ENCODE measurements at places on chromosomes 16 and 17. TPM values are rescaled to one million over a fixed set of nuclear protein-coding genes. Genes with fewer than 3 reads are reported as not detected.

DNA sequence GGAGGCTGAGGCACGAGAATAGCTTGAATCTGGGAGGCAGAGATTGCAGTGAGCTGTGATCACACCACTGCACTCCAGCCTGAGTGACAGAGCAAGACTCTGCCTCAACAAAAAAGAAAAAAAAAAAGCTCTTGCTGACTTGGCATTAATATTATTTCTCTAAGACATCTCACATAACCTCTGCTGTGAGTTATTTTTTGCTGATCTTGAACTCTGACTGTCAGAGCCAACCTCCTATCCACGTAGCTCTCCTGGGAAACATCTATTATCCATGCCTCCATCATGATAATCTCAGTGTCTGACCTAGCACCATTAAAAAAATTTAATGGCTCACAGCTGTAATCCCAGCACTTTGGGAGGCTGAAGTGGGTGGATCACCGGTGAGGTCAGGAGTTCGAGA lies 12.7 kb upstream of the ULK2 start:
- no peak for DNase-seq

DNA sequence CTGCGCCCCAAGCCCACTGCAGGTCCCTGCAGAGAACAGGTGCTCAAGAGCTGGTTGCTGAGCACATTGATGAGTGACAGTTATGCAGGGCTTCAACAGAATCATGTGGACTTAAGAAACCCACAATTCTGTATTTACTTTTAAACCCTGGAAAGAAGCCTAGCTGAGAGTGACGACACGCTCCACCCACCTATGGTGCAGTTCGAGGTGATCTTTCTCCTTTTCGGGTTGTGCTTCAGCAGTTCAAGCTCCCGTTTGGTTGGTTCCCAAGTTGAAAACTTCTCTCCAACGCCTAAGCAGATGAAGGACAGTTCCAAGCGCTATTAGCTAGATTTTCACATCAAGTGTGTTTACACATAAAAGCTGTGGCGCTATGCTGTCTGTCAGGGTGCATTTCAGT lies 23.9 kb downstream of the USP22 start:
- no peak for DNase-seq

GRCh38 chr16:7257016-7257415 lies 75.6 kb upstream of the RBFOX1 start:
- no peak for DNase-seq

DNA sequence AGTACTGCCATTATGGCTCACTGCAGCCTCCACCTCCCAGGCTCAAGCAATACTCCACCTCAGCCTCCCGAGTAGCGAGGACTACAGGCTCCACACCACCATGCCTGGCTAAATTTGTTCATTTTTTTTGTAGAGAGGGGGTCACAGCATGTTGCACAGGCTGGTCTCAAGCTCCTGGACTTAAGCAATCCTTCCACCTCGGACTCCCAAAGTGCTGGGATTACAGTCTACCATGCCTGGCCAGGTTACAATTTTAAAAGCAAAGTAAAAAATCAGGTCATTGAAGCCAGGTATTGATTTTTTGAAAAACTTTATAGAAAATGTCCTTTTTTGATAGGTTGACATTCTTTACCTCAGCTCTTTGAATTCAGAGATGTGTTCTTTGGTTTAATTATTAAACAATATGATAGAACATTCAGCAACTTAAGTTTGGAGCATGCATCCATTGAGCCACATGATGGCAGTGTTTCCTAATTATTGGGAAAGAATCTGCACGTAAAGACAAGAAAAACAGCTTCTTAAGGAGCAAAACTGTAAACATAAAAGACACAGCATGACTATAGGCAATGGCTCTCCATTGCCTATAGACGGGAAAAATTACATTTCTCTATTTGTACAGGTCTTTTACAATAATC lies 1.7 kb upstream of the SLC16A11 start:
- no peak for DNase-seq

- no peak for DNase-seq
Measured at GRCh38 chr16:31429314-31429713, 1.2 kb upstream of the COX6A2 start.

- DNase-seq = no peak
Measured at GRCh38 chr17:82018152-82018988, 4.3 kb downstream of the CENPX start.

DNA sequence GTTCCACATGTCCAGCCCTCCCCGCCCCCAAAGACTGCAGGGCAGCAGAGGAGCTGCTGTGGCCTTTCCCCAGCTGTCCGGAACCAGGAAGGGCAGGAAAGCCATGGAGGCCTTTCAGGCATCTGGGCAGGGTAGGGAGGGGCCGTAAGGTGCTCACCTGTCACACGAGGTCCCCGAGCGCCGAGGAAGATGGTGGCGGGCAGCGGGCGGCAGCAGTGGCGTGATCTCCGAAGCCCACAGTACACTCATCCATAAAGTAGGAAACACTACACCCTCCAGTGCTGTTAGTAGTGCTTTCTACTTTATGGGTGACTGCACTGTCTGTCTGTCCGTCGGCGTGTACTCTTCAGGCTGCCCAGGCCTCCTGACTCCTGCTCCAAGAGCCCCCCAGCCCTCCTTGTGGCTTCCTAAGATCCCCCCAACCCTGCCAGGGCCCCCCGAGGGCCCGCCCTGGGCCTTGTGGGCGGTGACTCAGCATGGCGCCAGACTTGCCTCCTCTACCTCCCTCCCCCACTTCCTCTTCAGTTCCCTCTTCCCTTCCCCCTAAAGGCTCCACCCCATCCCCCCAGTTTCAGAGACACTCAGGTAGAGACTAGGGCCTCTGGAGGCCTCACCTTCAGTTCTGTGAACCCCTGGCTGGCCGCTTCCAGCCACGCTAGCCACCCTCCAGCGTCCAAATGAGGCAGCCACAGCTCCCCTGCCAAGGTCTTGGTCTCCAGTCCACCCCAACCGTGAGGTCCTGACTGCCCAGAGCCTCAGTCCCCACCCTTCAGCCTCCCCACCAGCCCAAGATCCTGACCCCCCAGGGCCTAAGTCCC lies 2.6 kb upstream of the TSPOAP1 start:
- no peak for DNase-seq

The MYH8 gene
- total RNA-seq = not detected

The TSPOAP1 gene
- 2.6 TPM for total RNA-seq

The ADAP2 gene
- total RNA-seq = 7.5 TPM
